ENCODE measurements at places on chromosomes 5 and 9.

GRCh38 chr9:129495620-129496472 lies 125.1 kb downstream of the C9orf50 start:
- DNase-seq = peak; percentile 75

DNA sequence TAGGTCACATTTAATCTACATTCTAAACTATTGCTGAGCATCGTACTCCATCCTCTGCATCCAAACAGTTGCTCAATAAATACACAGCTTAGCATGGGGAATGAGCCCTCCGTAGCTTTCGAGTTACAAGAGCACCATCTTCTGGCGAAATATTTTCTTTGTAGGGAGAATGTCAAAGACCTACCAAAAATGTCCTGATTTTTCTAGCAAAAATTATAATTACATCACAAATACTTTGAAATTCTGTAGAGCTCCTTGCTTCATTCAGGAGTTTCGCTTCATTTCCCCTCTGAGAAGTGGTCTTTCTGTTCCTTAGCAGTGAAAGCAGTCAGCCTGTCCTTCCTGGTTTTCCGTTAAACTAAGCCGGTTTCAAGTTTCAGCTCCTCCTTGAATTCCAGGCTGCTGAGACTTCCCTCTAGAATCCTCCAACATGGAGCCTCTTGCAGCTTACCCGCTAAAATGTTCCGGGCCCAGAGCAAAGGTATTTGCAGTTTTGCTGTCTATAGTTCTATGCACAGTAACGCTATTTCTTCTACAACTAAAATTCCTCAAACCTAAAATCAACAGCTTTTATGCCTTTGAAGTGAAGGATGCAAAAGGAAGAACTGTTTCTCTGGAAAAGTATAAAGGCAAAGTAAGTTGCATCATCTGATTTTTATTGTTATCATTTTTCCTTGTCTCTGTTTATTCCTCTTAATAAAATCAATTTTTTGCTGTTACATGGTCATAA lies at the start of gene GPX8:
TSS of gene GPX8 (plus strand) at position 409 of the 730 bp plus-strand sequence. CDS start at position 431, 22 bp downstream.
- no peak for DNase-seq

DNA sequence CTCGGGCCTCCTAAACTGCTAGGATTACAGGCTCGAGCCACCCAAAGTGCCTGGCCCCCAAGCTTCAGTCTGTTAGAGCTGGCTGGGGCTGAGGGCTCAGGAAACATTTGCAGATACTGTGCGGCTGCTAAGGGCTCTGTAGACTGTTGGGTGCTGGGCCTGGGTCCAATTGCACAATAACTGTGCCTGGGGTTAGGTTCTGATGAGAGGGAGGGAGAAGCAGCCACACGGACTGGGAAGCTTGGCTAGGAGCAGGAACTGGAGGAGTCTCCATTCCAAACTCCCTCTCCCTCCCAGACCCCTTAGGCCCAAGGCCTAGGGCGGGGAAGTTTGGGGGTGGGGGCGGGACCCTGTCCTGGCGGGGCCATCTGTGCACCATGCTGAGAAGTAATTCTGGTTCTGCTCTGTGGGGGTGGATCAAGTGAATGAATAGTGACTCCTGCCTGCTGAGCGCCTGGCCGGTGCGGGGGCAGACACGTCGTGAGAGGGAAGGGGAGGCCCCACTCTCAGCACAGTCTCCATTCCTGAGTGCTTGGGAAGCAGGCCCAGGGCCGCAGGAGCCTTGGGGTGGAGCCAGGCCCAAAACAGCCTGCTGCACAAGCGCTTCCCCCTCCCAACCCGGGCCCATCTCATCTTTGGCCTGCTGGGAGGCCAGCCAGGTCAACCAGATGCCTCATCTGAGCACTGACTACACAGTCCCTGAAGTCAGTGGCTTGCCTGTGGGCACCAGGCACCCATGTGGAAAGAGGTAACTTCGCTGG lies 1.5 kb downstream of the ASS1 start:
- DNase-seq = no peak

DNA sequence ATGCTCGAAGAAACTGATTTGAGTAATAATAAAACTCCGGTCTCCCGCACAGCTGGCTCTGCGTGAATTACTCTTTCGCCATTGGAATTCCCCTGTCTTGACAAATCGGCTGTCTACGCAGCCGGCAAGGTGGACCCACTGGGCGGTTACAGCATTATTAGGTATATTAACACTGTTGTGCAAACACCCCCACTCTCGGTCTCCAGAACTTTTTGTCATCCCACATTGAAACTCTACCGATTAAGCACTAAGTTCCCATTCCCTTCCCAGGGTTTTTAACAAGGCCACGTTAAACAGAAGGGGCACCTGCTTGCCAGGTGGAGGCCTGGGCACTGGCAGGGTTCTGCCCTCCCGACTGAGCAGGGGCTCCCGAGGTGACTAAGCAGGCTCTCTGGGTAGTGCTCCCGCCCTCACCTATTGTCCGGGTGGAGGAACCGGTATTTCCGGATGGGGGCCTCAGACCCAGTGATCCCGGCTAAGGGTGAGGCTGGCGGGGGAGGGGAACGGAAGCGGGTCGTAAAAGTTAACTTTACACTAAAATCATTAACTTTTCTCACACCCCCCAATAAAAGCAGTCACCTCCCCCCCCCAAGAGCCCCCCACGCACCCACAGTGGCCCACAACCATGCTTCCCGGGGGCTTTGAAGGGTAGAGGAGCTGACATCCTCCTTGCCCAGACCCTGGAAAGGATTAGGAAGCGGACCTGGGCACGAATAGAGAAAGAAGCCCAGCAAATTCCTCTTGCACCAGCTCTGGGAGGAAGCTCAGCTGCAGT lies 53.5 kb upstream of the TJP2 start:
- no peak for DNase-seq

GRCh38 chr9:135253305-135254004 lies 166.0 kb downstream of the OLFM1 start:
- peak; percentile 8 for DNase-seq

GRCh38 chr9:71642056-71642455 lies 126.3 kb downstream of the CEMIP2 start:
- no peak for DNase-seq

GRCh38 chr9:130119519-130120298 lies 52.5 kb upstream of the NCS1 start:
- DNase-seq = no peak

DNA sequence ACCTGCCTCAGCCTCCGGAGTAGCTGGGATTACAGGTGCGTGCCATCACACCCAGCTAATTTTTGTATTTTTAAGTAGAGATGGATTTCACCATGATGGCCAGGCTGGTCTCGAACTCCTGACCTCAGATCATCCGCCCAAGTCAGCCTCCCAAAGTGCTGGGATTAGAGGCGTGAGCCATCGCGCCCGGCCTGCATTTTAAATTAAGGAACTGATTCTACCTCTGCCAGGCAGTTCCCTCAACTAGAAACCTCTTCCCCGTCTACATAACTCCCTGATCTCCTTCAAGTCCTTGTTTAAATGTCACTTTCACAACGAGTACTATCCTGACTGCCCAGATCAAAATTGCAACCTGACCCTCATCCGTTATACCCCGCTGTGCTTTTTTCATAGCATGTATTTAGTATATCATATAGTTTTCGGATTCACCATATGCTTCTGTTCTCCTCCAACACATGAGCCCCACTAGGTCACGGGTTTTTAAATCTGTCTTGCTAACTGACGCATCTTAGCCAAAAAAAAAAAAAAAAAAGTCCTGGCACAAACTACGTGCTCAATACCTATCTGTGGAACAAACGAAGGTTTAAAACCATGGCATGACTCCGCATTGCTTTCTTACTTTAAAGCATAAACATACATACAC lies 858 bp upstream of the SOWAHA start:
- DNase-seq = no peak

- no peak for DNase-seq
Measured at GRCh38 chr9:110015759-110016158, 192.2 kb downstream of the C9orf152 start.

GRCh38 chr5:36108758-36109460 lies 42.2 kb upstream of the UGT3A2 start:
- DNase-seq = no peak

- no peak for DNase-seq
Measured at GRCh38 chr9:111030492-111030891, 7.8 kb downstream of the LPAR1 start.

- DNase-seq = no peak
Measured at GRCh38 chr9:130330202-130330862, 64.8 kb downstream of the HMCN2 start.

DNA sequence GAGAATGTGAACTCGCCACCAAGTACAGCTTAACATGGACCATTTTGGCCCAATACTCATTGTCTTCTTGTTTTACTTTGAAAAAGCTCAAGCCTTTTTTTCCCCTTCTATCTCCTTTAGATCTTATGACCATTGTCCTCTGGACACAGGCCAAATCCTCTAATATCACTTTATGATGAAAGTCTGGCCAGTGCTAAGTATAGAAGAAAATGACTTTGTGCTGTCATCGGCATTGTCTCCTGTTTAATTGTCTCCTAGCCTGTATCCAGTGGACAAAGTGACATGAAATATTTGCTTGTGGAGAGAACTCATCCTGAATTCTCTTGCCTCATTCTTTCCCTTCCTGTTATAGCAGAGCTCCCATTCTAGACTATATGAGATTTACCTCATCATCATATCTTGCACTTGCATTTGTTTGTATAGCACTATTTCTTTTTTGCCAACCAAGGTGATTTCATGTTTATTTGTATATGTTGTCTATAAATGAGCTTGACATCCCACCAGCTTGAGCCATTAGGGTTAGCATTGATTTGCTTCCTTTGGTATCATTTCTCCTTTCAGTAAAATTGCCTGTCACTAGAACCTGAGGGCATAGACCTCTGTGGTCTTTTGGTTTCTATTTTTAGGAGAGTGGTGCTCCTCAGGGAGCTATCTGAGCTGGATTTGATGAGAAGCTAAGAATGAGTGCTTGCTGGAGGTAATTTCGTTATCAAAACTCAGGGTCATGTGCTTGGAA lies 18.8 kb upstream of the TNFAIP8 start:
- no peak for DNase-seq

GRCh38 chr9:21801683-21802417 lies 586 bp upstream of the MTAP start:
- peak; percentile 8 for DNase-seq

- DNase-seq = no peak
Measured at GRCh38 chr9:116476002-116476401, 211.1 kb upstream of the TRIM32 start.

DNA sequence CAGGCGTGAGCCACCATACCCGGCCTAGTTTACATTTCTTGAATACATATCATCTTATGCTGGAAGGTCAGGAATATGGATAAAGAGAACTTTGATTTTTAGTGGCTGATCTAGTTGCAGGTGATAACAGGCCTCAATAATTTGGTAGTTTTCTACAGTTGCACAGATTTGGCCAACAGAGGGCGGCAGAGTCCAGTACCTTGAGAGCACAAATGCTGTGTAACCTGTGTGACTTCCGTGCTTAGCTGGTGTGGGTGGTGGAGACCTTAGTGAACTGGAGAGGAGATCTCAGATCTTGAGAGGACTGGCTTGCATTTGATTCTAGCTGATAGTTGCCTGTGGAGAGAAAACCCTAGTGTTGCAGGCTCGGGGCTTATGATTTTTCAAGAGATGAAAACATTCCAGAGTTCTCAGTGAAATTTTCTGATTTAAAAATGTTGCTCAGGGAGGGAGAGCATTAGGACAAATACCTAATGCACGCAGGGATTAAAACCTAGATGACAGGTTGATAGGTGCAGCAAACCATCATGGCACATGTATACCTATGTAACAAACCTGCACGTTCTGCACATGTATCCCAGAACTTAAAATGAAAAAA lies 17.4 kb upstream of the GPR151 start:
- peak; percentile 49 for DNase-seq

- no peak for DNase-seq
Measured at GRCh38 chr5:136909906-136910305, 544.6 kb upstream of the TRPC7 start.

DNA sequence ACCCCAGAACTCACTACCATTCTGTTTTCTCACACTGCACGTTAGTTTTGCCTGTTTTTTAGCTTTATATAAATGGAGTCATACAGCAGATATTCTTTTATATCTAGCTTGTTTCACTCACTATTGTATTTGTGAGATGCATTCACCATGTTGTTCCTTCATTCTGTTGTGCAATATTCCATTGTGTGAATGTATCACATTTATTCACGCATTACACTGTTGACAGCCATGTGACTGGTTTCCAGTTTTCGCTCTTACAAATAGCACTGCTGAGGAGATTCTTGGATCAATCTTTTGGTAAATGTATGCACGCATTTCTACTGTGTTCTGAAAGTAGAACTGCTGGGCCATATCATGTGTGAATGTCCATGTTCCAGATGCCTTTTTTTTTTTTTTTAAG lies 6.4 kb upstream of the SNX30 start:
- DNase-seq = no peak

DNA sequence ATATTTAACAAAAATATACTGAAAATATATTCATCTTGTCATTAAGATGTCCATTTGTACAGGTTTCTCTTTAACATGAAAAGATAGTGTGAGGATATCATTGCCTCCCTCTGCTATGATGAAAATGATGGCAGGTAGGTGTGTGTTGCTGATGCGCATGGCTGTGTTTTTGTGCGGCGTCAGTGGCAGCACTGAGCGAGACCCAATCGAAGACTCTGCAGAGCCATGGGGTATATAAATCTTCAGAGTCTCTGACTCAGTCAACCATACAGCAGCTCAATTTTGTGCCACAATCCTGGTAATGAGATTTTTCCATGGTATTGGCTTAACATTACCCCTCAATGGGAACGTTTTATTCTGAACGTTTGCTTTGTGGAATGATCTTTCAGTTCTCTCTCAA lies 153.5 kb upstream of the IQGAP2 start:
- DNase-seq = no peak

GRCh38 chr9:114513055-114513958 lies 8.0 kb upstream of the WHRN start:
- DNase-seq = no peak

GRCh38 chr5:176803068-176803942 lies 7.1 kb upstream of the UNC5A start:
- DNase-seq = no peak

- no peak for DNase-seq
Measured at GRCh38 chr9:88425538-88425950, 37.3 kb downstream of the SPIN1 start.

DNA sequence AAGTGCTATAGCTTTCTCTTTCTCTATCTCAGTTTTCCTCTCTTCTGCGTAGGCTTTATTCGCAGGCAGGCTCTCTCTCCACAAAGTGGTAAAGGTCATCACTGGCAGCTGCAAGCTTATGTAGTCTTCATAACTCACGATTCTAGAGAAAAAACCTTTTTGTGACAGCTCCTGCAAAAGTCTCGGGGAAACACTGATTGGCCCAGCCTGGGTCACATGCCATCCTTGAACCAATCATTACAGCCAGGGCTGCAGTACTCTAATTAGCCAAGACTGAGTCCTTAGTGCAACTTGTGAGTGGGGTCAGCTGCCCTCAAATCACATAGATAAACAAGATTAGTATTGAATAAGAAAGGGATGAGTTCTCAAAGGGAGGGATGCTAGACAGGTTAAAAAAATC lies 18.3 kb upstream of the FRMPD1 start:
- DNase-seq = no peak

GRCh38 chr5:167530548-167530947 lies 760.9 kb upstream of the WWC1 start:
- no peak for DNase-seq

- DNase-seq = no peak
Measured at GRCh38 chr5:173663352-173664153, 47.1 kb upstream of the BOD1 start.
